ENCODE measurements at places on chromosomes 2 and 18. TPM values are rescaled to one million over a fixed set of nuclear protein-coding genes. Genes with fewer than 3 reads are reported as not detected.
A peak's percentile ranks its signal among the peaks of the same experiment; 100 is the strongest.

GRCh38 chr2:101921319-101921952 is 70.3 kb upstream of the IL1R2 start:
- no peaks in the 10 kb centered on the region for H3K27me3 ChIP-seq
- peak overlapping the region; percentile 94 for H3K27ac ChIP-seq
- H3K4me3 ChIP-seq = peak overlapping the region; percentile 58
- DNase-seq = no peak
- H3K4me1 ChIP-seq = peaks cover 22% of the 10 kb centered on the region
- H3K36me3 ChIP-seq = peaks cover 8% of the 10 kb centered on the region

DNA sequence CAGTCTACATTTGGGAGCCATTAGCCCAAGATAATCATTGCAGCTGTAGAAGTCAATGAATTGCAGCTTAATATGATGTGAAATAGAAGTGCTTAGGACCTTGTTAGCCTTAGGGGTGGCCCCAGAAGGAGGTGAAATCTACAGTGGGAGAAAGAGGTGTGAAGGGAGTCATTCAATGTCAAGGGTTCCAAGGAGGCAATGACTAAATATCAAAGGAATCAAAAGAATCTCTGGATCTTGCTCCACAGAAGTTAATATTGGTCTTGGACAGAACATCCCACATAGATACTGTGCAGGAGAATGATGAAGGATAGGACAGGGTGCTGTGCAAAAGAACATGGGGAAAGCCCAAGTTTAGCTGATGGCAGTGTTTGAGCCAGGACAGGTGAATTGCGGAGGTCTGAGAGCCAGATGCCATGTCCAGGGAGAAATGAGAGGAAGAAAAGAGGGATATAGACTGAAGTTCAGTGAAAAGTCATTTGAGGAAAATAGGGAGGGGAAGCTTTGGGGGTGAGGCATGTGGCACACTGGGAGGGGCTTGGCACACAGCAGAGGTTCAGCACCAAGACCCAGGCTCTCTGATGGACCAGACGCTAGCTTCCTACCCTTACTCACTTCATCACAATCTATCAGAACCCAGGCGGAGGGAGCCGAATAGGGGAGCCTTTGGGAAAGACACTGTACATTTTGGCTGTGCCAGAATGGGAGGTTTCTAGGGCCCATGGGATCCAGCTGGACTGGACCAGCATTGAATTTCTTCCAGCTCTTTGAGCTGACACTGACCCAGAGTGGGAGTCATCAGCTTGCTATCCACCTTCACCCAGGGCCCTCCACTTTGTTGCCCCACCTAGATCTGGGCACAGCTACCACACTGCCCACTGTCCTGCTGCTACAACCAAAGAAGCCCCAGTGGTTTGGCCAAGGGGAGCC is 2.2 kb downstream of the IL1F10 start:
- H3K4me3 ChIP-seq = no peak overlapping the region
- H3K27ac ChIP-seq = no peak overlapping the region
- DNase-seq = no peak
- H3K36me3 ChIP-seq = no peaks in the 10 kb centered on the region
- no peaks in the 10 kb centered on the region for H3K4me1 ChIP-seq

DNA sequence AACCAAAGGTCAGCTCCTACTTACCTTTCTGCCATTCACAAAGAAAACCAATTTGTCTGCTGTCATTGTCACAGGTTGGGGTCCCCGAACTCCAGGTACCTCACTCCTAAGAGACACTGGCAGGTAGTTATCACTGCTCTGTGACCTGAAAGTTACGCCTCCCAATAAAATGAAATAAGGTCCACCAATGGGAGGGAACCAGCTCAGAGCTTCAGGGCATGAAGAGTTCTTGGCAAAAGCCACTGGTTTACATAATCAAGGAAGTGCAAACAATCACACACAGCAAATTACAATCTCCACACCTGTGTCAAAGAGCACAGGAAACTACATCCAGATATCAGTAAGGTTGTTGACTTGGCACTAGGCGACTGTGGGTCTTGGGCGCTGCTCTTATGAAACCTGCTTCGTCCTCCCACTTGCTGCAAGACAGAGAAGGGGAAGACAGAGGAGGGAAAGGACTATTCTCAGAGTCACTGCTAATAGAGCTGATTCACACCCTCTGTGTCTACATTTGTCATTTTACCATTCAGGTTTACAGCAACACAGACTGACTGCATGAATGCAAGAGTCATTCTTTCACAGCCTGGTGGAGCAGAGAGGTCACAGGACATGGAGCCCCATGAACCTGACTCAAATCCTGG is at the start of gene XDH:
Gene XDH (minus strand): TSS at position 142 of the 641 bp plus-strand sequence. CDS start 76 bp downstream, at position 66.
- H3K27ac ChIP-seq = no peak within 1 kb of the TSS
- peaks cover 15% of the 10 kb centered on the region for H3K27me3 ChIP-seq
- no peaks in the 10 kb centered on the region for H3K36me3 ChIP-seq
- no peak for DNase-seq

DNA sequence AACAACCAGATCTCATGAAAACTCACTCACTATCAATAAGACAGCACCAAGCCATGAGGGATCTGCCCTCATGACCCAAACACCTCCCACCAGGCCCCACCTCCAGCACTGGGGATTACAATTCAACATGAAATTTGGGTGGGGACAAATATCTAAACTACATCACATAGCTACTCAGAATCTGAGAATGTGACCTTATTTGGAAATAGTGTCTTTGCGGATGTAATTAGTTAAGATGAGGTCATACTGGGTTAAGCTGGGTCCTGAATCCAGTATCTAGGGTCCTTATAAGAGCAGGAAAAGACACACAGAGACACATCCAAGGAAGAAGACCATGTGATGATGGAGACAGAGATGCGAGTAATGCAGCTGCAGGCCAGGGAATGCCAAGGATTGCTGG is 27.5 kb upstream of the REEP1 start:
- H3K4me1 ChIP-seq = peaks cover 5% of the 10 kb centered on the region
- no peak overlapping the region for H3K4me3 ChIP-seq
- H3K36me3 ChIP-seq = no peaks in the 10 kb centered on the region
- no peaks in the 10 kb centered on the region for H3K27me3 ChIP-seq

GRCh38 chr2:219697811-219698747 is 70.6 kb downstream of the SLC4A3 start:
- DNase-seq = no peak
- no peaks in the 10 kb centered on the region for H3K36me3 ChIP-seq
- H3K4me3 ChIP-seq = no peak overlapping the region
- no peak overlapping the region for H3K27ac ChIP-seq

GRCh38 chr2:139631966-139632365 is 851.8 kb upstream of the NXPH2 start:
- H3K36me3 ChIP-seq = no peaks in the 10 kb centered on the region
- H3K4me1 ChIP-seq = no peaks in the 10 kb centered on the region
- no peak overlapping the region for H3K4me3 ChIP-seq
- no peak for DNase-seq
- H3K27me3 ChIP-seq = no peaks in the 10 kb centered on the region

The COL4A3 gene
- 18.3 TPM for total RNA-seq

GRCh38 chr18:13278062-13278630 is 59.6 kb downstream of the LDLRAD4 start:
- no peaks in the 10 kb centered on the region for H3K36me3 ChIP-seq
- H3K27ac ChIP-seq = no peak overlapping the region
- no peak for DNase-seq

The MC5R gene
- not detected for total RNA-seq

The CYTIP gene
- 130 TPM for total RNA-seq

The CYP27A1 gene
- 0.49 TPM for total RNA-seq

GRCh38 chr2:21175895-21176646 is 52.3 kb downstream of the TDRD15 start:
- no peaks in the 10 kb centered on the region for H3K36me3 ChIP-seq
- H3K27me3 ChIP-seq = no peaks in the 10 kb centered on the region
- H3K4me1 ChIP-seq = no peaks in the 10 kb centered on the region
- no peak overlapping the region for H3K27ac ChIP-seq

GRCh38 chr2:69554568-69554967 is 89.0 kb downstream of the AAK1 start:
- DNase-seq = no peak
- H3K4me3 ChIP-seq = no peak overlapping the region
- H3K36me3 ChIP-seq = no peaks in the 10 kb centered on the region
- H3K27ac ChIP-seq = no peak overlapping the region

GRCh38 chr2:7800031-7800430 is 881.8 kb upstream of the ID2 start:
- DNase-seq = no peak
- no peak overlapping the region for H3K27ac ChIP-seq
- no peak overlapping the region for H3K4me3 ChIP-seq
- H3K36me3 ChIP-seq = no peaks in the 10 kb centered on the region
- H3K4me1 ChIP-seq = no peaks in the 10 kb centered on the region
- H3K27me3 ChIP-seq = peaks cover 2% of the 10 kb centered on the region

DNA sequence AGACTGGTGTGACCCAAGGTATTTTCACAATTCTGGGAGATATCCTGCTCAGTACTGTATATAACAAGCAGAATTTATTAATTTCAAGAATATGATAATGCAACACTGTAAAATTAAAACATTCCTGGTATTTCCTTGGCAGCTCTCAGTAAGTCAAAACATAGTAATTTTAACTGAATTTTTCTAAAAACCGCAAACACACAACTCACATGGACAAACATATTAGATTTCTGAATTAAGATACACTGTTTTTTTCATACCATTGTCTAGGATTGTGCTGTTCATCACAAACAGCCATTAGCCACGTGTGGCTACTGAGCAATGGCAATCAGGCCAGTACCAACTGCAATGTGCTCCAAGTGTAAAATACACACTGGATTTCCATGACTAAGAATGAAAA is 29.6 kb downstream of the LPIN2 start:
- H3K4me3 ChIP-seq = no peak overlapping the region
- no peak for DNase-seq
- H3K27me3 ChIP-seq = no peaks in the 10 kb centered on the region
- H3K27ac ChIP-seq = peak overlapping the region; percentile 94
- no peaks in the 10 kb centered on the region for H3K36me3 ChIP-seq
- H3K4me1 ChIP-seq = peaks cover 73% of the 10 kb centered on the region

The MFSD2B gene
- not detected for total RNA-seq

GRCh38 chr2:231856959-231857358 is 69.2 kb downstream of the NPPC start:
- no peaks in the 10 kb centered on the region for H3K36me3 ChIP-seq
- H3K27me3 ChIP-seq = peaks cover under 1% of the 10 kb centered on the region
- no peak overlapping the region for H3K27ac ChIP-seq
- no peak for DNase-seq
- H3K4me1 ChIP-seq = peaks cover 2% of the 10 kb centered on the region

DNA sequence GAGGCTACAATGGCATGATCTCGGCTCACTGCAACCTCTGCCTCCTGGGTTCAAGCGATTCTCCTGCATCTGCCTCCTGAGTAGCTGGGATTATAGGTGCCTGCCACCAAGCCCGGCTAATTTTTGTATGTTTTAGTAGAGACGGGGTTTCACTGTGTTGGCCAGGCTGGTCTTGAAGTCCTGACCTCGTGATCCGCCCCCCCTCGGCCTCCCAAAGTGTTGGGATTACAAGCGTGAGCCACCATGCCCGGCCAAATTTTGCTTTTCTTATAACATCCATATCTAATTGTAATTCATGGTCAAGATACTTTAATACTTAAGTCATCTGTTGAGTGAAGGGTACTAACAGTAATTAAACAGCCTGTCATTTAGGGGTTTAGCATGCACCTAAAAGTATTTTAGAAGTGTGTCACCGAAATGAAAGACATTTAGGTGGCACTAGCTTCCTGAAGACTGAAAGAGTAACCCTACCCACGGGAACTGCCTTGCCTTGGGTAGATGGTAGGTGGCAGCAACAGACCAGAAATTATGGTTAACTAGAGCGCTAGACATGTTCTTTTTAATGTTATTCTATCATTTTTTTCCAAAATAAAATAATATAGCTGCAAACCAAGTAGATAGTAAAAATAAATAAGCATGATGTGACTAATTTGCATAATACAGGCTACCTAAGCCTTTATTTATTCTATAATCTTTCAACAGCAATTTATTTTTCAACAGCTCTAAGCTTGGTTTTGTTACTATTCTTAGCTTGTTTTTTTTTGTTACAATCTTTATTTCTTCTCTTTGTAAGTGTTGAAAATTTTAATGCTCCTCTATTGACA is 8.6 kb upstream of the ACYP2 start:
- no peak overlapping the region for H3K4me3 ChIP-seq
- no peaks in the 10 kb centered on the region for H3K36me3 ChIP-seq
- H3K27me3 ChIP-seq = no peaks in the 10 kb centered on the region
- peak overlapping the region; percentile 12 for H3K27ac ChIP-seq
- peaks cover 51% of the 10 kb centered on the region for H3K4me1 ChIP-seq

GRCh38 chr2:62704654-62705006 is 883 bp upstream of the EHBP1 start:
- DNase-seq = no peak
- H3K36me3 ChIP-seq = peaks cover 8% of the 10 kb centered on the region
- peak overlapping the region; percentile 78 for H3K27ac ChIP-seq
- peak overlapping the region; percentile 95 for H3K4me3 ChIP-seq

DNA sequence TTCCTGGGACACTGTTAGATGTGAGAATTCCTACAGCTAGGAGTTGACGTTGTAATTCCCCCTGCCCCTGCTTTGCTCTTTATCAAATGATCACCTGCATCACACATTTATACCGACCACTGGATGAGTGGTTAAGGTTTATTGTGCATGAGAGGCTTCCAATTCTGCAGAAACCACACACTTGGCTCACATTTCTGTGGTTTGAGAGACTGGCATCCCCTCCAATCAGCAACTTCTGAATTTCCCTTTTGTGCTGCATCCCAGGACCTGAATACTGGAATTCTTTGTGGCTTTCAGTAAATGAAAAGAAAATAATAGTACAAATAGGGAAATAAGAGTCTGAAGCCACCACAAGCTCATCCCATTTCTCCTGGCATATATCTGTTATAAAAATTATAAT is 628.7 kb upstream of the PIK3C3 start:
- no peak overlapping the region for H3K4me3 ChIP-seq
- H3K27me3 ChIP-seq = no peaks in the 10 kb centered on the region
- no peak overlapping the region for H3K27ac ChIP-seq
- H3K36me3 ChIP-seq = no peaks in the 10 kb centered on the region
- DNase-seq = no peak

- H3K36me3 ChIP-seq = peaks cover 34% of the 10 kb centered on the region
- no peaks in the 10 kb centered on the region for H3K27me3 ChIP-seq
- peak overlapping the region; percentile 69 for H3K27ac ChIP-seq
- H3K4me3 ChIP-seq = no peak overlapping the region
- peaks cover 18% of the 10 kb centered on the region for H3K4me1 ChIP-seq
Measured at GRCh38 chr18:36179562-36180355, 7.5 kb upstream of the MOCOS start.

The TEX261 gene
- 46.8 TPM for total RNA-seq

DNA sequence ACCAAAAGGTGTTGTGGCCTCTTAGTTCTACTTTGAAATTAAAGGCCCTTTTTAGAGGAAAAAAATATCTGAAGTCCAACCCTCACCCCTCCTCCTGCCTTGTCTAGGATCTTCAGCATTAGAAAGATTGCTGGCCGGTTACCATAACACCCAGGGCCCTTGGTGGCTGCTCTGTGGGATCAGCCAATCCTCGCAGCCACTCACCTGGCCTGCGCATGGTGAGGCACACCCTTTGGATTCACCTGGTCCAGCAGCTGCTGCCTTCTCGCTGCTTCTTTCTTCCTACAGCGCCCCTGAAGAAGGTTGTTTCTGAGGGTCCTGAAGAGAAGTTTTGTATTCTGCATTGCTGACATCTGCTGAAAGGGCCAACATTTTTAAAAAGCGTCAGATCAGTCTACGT is 25.2 kb downstream of the DYTN start:
- no peak overlapping the region for H3K27ac ChIP-seq
- no peak overlapping the region for H3K4me3 ChIP-seq
- no peak for DNase-seq
- H3K36me3 ChIP-seq = no peaks in the 10 kb centered on the region
- peaks cover 8% of the 10 kb centered on the region for H3K27me3 ChIP-seq

GRCh38 chr2:215540658-215541057 is 104.8 kb upstream of the FN1 start:
- no peaks in the 10 kb centered on the region for H3K4me1 ChIP-seq
- DNase-seq = no peak
- no peak overlapping the region for H3K4me3 ChIP-seq
- H3K36me3 ChIP-seq = no peaks in the 10 kb centered on the region

Data from activated B cell treated with CpG ODN at 0.5 μM for 24 hours (primary cell).